ENCODE measurements at places on chromosomes 7 and 10. TPM values are rescaled to one million over a fixed set of nuclear protein-coding genes. Genes with fewer than 3 reads are reported as not detected.

DNA sequence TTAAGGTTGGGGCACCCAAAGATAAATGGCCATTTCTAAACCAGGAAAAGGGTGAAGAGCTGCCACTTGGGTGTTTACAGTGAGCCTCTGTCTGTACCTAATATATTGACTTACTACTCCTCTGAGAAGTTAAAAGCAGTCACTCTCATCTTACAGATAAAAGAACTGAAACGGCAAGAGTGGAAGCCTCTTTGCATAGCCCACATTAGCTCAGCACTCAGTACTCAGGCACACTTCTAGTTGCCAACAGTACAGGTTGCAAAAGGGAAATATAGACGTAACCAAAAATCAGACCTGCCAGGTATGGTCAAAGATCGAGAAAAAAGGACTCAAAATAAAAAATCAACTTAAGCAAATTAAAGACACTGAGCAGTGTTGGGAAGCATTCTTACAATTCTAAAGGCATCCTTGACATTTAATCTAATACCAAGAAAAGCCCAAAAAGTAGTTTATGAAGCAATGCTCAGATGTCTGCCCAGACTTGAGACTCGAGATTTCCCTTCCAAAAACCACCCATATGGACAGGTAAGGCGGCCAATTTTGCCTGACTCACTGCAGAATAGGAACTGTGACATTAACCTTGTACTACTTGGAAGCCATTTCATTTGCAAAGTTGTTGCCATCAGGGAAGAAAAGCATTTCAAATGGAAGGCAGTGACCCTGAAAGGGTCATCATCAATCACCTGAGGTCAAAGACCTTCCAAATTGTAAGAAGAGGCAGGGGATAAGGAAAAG, 139.3 kb downstream of the SLC25A13 start:
- DNase-seq: no peak
- no peak overlapping the region for H3K4me3 ChIP-seq
- H3K27me3 ChIP-seq: no peaks in the 10 kb centered on the region
- H3K36me3 ChIP-seq: peaks cover 18% of the 10 kb centered on the region
- H3K4me1 ChIP-seq: no peaks in the 10 kb centered on the region

DNA sequence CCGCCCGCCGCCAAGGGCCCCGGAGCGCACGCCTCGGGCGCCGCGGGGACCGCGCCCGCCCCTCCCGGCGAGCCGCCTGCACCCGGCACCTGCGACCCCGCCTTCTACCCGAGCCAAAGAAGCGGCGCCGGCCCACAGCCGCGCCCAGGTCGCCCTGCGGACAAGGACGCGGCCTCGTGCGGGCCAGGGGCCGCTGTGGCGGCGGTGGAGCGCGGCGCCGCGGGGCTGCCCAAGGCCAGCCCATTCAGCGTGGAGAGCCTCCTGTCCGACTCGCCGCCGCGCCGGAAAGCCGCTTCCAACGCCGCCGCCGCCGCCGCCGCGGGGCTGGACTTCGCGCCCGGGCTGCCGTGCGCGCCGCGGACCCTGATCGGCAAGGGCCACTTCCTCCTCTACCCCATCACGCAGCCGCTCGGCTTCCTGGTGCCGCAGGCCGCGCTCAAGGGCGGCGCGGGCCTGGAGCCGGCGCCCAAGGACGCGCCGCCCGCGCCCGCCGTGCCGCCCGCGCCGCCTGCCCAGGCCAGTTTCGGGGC, 3.5 kb downstream of the UNCX start:
- no peak overlapping the region for H3K4me3 ChIP-seq
- H3K4me1 ChIP-seq: peaks cover 30% of the 10 kb centered on the region
- no peak for DNase-seq

GRCh38 chr7:127745445-127745844, 93.5 kb downstream of the SND1 start:
- H3K36me3 ChIP-seq: no peaks in the 10 kb centered on the region
- H3K4me3 ChIP-seq: no peak overlapping the region
- H3K4me1 ChIP-seq: peaks cover under 1% of the 10 kb centered on the region

- DNase-seq: no peak
- no peaks in the 10 kb centered on the region for H3K27me3 ChIP-seq
- H3K4me1 ChIP-seq: no peaks in the 10 kb centered on the region
- no peaks in the 10 kb centered on the region for H3K36me3 ChIP-seq
- H3K4me3 ChIP-seq: no peak overlapping the region
These were observed 601.8 kb downstream of the PARD3 start for GRCh38 chr10:34213193-34213804.

DNA sequence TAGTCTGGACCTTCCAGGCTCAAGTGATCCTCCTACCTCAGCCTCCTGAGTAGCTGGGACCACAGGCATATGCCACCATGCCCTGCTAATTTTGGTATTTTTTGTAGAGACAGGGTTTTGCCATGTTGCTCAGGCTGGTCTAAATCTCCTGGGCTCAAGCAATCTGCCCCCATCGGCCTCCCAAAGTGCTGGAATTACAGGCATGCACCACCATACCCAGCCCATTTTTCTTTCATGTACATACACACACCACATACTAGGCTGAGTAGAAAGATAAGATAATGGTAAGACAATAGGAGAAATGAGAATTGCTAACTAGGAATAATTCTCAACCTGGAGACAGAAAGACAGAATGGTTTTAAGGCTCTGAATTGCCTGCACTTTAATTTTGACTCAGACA, 83.8 kb downstream of the CPEB3 start:
- peaks cover 12% of the 10 kb centered on the region for H3K36me3 ChIP-seq
- no peaks in the 10 kb centered on the region for H3K27me3 ChIP-seq
- no peak overlapping the region for H3K4me3 ChIP-seq

DNA sequence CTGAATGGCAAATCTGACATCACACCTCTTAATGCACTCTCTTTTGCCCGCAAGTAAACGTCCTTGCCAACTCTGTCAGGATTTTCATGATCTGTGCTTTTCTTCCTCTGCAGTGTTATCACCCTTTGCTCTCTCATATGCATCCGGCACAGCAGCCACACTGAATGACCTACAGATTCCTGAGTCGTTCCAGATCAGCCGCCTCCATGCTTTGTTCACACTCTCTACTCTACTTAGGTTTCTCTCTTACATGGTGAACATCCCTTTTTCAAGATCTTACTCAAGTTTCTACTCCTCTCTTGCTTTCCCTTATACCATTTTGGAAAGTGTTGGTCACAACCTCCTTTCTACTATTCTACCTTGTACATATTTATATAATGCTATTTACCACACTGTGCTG, 127.7 kb upstream of the AOAH start:
- H3K36me3 ChIP-seq: no peaks in the 10 kb centered on the region
- H3K4me3 ChIP-seq: no peak overlapping the region

GRCh38 chr7:115844857-115845256, 185.7 kb downstream of the TFEC start:
- H3K4me1 ChIP-seq: no peaks in the 10 kb centered on the region
- H3K27me3 ChIP-seq: no peaks in the 10 kb centered on the region
- H3K36me3 ChIP-seq: no peaks in the 10 kb centered on the region
- H3K4me3 ChIP-seq: no peak overlapping the region
- DNase-seq: no peak

GRCh38 chr7:120272261-120272660, 714 bp upstream of the KCND2 start:
- H3K27ac ChIP-seq: no peak overlapping the region
- no peak for DNase-seq
- no peaks in the 10 kb centered on the region for H3K4me1 ChIP-seq
- H3K36me3 ChIP-seq: no peaks in the 10 kb centered on the region
- H3K4me3 ChIP-seq: peak overlapping the region; percentile 51
- no peaks in the 10 kb centered on the region for H3K27me3 ChIP-seq

- peaks cover 25% of the 10 kb centered on the region for H3K4me1 ChIP-seq
- DNase-seq: peak; percentile 94
- H3K27ac ChIP-seq: peak overlapping the region; percentile 74
- no peaks in the 10 kb centered on the region for H3K27me3 ChIP-seq
These were observed 35.8 kb downstream of the GPER1 start for GRCh38 chr7:1123715-1124114.

- H3K4me1 ChIP-seq: no peaks in the 10 kb centered on the region
- DNase-seq: no peak
- no peak overlapping the region for H3K4me3 ChIP-seq
- no peak overlapping the region for H3K27ac ChIP-seq
These were observed 36.7 kb upstream of the HDAC9 start for GRCh38 chr7:18458830-18459229.

- H3K27me3 ChIP-seq: no peaks in the 10 kb centered on the region
- DNase-seq: peak; percentile 77
- peak within 1 kb of the TSS; percentile 94 for H3K27ac ChIP-seq
- H3K36me3 ChIP-seq: no peaks in the 10 kb centered on the region
- no peaks in the 10 kb centered on the region for H3K4me1 ChIP-seq
These were observed at the start of gene PWWP2B for GRCh38 chr10:132397036-132397541. Gene PWWP2B, plus strand, starts transcription at chr10:132397200. Its CDS starts 27 bp downstream, at chr10:132397227.

DNA sequence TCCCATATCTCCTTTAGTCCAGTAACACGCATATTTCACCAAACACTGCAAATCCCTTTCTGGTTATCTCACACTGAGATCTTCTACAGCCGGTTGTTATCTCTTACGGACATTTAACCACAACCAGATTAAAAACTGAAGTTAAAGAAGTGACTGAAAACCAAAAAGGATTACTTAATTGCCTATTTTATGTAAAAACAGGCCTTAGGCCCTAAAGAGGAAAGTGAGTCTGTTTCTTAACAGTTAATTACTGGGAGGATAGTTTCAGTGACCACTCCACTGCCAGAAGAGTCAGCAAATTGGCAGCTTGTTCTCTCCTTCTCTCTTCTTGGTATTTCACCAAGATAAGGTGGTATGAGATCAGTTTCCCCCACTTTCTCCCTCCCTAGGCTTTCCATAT, 161.9 kb upstream of the MEOX2 start:
- no peak overlapping the region for H3K4me3 ChIP-seq
- no peaks in the 10 kb centered on the region for H3K36me3 ChIP-seq
- no peak overlapping the region for H3K27ac ChIP-seq
- no peaks in the 10 kb centered on the region for H3K4me1 ChIP-seq

DNA sequence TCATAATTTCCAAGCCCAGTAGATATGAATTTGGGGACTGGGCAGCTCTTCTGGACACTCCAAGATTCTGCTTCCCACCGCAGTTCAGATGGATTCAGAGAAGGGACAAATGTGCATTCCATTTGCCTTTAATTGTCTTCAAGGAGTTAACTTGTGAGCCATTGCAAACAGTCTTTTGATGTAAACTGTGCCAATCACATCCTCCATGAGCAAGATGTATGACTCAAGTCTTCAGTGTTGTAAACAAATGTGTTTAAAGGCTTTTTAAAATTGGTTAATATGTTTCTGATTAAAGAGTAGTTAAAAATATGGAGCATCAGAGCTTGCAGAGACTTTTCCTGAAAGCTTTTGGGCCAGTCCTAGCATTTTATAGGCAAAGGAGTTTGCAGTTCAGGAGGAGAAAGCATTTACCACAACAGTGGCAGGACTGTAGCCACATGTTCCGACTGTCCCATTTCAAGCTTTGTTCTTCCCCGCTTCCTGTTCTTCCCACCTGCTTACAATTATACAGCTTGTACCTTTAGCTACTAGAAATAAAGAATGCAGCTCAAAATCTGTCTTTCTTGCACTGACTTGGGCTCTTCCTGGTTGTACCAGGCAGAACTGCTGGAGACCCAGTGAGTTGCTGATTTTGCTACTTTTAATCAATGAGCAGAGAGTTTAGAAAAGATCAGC, 6.2 kb downstream of the SLC18A2 start:
- no peaks in the 10 kb centered on the region for H3K27me3 ChIP-seq
- no peaks in the 10 kb centered on the region for H3K4me1 ChIP-seq
- DNase-seq: no peak
- no peak overlapping the region for H3K27ac ChIP-seq

DNA sequence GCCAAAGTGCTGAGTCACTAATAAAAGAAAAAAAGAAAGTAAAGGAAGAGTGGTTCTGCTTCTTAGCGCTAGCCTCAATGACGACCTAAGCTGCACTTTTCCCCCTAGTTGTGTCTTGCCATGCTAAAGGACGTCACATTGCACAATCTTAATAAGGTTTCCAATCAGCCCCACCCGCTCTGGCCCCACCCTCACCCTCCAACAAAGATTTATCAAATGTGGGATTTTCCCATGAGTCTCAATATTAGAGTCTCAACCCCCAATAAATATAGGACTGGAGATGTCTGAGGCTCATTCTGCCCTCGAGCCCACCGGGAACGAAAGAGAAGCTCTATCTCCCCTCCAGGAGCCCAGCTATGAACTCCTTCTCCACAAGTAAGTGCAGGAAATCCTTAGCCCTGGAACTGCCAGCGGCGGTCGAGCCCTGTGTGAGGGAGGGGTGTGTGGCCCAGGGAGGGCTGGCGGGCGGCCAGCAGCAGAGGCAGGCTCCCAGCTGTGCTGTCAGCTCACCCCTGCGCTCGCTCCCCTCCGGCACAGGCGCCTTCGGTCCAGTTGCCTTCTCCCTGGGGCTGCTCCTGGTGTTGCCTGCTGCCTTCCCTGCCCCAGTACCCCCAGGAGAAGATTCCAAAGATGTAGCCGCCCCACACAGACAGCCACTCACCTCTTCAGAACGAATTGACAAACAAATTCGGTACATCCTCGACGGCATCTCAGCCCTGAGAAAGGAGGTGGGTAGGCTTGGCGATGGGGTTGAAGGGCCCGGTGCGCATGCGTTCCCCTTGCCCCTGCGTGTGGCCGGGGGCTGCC, at the start of gene IL6:
Gene IL6, plus strand, starts transcription at position 294 of the 807 bp plus-strand sequence. Its CDS starts 63 bp downstream, at position 357.
- no peaks in the 10 kb centered on the region for H3K27me3 ChIP-seq
- peaks cover 60% of the 10 kb centered on the region for H3K4me1 ChIP-seq
- DNase-seq: peak; percentile 95
- H3K36me3 ChIP-seq: no peaks in the 10 kb centered on the region
- peak within 1 kb of the TSS; percentile 69 for H3K27ac ChIP-seq

- no peak overlapping the region for H3K27ac ChIP-seq
- DNase-seq: no peak
- H3K36me3 ChIP-seq: no peaks in the 10 kb centered on the region
These were observed 5.7 kb downstream of the NOS3 start for GRCh38 chr7:150996376-150997074.

GRCh38 chr7:30694218-30694745, 12.0 kb upstream of the CRHR2 start:
- no peaks in the 10 kb centered on the region for H3K4me1 ChIP-seq
- H3K4me3 ChIP-seq: no peak overlapping the region
- no peak for DNase-seq
- no peak overlapping the region for H3K27ac ChIP-seq
- H3K36me3 ChIP-seq: no peaks in the 10 kb centered on the region
- H3K27me3 ChIP-seq: no peaks in the 10 kb centered on the region

- no peak for DNase-seq
- H3K27me3 ChIP-seq: no peaks in the 10 kb centered on the region
- H3K36me3 ChIP-seq: no peaks in the 10 kb centered on the region
- no peaks in the 10 kb centered on the region for H3K4me1 ChIP-seq
These were observed 3.8 kb downstream of the REEP3 start for GRCh38 chr10:63525021-63525420.

GRCh38 chr10:11950325-11951018, 92.1 kb downstream of the UPF2 start:
- peaks cover 73% of the 10 kb centered on the region for H3K36me3 ChIP-seq
- H3K27me3 ChIP-seq: no peaks in the 10 kb centered on the region
- no peak for DNase-seq
- no peak overlapping the region for H3K4me3 ChIP-seq
- H3K4me1 ChIP-seq: no peaks in the 10 kb centered on the region

The MNX1 gene
- not detected for total RNA-seq

The SEMA3D gene
- 3.8 TPM for total RNA-seq

The HKDC1 gene
- not detected for total RNA-seq

The DLX5 gene
- not detected for total RNA-seq

The LIPF gene
- total RNA-seq: not detected

The LMTK2 gene
- 16.8 TPM for total RNA-seq

The CYP3A4 gene
- not detected for total RNA-seq

Measured in sigmoid colon (tissue), 7 donors.